BJ (cell line): ENCODE measurements at places on chromosomes 6 and 20.

DNA sequence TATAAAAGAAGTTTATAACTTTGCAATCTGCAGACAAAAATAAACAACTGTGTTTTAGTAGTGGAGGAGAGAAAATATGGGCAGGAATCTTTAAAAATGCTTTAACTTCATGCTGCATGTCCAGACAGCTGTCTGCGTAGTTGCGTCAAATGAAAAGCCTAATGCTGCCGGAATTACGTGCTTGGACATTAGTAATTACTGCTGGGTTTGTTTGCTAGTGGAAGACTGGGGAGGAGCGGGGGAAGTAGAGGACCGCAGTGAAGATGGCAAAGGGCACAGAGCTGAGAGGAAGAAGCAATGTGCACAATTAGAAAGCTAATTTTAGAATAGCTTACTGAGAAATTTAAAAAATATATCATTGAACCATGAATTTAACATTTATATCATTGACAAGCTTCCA lies 2.4 kb downstream of the SNAP25 start:
- no peak for DNase-seq

GRCh38 chr6:122012578-122012977 lies 386.9 kb upstream of the HSF2 start:
- DNase-seq = peak; percentile 31

DNA sequence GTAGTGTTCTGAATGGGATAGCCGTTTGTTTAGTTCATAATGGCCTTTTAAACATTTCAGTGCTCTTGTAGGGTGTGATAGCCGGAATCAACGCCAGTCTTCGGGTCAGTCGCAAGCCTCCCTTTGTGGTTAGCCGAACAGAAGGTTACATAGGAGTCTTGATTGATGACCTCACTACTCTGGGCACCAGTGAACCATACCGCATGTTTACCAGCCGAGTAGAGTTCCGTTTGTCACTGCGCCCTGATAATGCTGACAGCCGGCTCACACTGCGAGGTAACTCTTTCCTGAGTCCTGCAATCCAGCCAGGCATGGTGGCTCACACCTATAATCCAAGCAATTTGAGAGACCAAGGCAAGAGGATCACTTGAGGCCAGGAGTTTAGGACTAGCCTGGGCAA lies 20.4 kb downstream of the MTO1 start:
- DNase-seq = no peak

DNA sequence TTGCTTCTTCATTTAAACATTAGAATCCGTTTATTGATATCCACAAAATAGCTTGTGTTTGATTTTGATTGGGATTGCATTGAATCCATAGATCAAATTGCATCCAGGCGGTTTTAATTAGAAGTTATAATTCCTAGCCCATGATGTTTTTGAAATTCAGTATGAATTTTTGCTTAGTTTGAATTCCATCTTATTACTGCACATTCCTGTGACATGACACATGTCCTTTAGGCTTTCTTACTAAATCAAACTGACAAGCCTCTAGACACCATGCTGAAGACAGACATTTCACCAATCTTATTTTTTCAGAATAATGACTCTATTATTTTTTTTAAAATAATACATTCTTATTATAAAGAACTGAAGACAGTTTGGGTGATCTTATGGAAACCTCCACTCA lies 21.4 kb upstream of the PI16 start:
- no peak for DNase-seq

DNA sequence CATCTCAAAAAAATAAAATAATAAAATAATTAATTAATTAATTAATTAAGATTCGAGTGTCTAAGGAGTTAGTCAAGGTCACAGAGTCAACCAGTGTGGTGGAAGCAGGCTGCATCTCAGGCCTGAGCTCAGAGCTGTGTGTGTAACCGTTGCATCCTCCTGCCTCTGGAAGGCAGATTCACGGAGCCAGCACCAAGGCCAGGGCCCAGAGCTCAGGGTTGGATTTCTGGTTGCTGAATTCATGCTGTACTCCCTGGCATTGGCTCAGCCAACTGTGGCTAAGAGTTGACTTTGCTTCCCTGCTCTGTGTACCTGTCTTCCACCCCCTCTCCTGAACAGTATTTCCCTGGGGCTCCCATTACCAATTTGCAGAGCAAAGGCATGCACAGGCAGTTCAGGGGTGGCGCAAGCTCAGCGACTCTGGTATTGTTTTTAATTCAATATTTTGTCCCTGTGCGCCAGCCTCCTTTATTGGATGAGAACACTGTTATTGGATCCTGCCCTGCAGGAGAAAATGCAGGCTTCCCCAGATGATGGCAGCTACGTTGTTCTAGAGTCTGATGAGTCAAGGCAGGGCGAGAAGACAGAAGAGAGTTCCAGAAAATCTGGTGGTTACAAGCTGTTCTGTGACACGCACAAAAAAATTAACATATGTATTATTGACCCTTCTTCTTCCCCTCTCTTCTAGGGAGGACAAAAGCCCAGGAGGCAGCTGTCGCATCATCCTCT lies 12.3 kb upstream of the CTNNBL1 start:
- no peak for DNase-seq
